ENCODE measurements at places on chromosomes 4 and X. TPM values are rescaled to one million over a fixed set of nuclear protein-coding genes. Genes with fewer than 3 reads are reported as not detected.

DNA sequence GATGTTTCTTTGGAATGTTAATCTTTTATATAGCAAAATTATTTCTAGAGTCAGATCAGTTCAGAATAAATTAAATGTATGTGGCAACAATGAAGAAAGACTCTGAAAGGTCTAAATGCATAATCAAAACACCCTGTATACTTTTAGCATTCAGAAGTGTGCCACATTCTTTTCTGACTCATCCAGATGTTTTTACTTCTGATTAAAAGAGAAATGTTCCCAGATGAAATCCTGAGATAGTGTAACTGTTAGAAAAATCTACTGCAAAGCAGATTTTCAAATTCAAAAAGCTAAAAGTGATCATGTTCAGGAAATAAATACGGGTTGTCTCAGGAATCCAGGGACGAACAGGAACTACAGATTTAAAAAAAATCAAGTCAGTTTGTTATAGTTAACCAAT is 241.4 kb downstream of the GRIA3 start:
- DNase-seq = no peak

DNA sequence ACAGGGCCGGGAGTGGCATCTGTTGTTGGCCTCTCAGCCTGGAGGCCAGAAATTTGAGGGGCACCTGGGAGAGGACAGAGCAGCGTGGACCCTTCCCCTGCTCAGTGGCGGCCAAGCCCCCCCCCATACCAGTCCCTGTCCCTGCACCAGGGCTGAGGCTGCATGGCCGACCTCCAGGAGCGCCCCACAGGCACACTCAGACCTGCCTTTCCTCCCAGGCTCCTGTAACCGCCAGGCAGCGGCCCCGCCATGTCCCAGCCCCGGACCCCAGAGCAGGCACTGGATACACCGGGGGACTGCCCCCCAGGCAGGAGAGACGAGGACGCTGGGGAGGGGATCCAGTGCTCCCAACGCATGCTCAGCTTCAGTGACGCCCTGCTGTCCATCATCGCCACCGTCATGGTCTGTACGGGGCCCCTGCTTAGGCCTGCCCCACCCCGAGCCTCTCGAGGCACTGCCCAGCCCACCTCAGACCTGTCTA is 15.3 kb downstream of the TMEM175 start:
- DNase-seq = no peak

DNA sequence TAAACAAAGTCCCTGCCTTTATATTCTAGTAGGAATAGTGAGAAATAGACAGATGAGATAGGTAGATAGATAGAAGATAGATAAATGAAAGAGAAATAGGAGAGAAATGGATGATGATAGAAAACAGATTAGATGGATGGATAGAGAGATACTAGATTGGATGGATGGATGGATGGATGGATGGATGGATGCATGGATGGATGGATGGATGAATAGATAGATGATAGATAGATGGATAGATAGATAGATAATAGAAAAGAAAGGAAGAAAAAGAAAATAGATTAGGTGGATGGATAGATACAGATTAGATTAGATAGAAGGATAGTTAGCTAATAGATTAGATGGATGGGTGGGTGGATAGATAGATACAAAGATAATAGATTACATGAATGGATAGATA is 33.2 kb upstream of the WDR17 start:
- no peak for DNase-seq

DNA sequence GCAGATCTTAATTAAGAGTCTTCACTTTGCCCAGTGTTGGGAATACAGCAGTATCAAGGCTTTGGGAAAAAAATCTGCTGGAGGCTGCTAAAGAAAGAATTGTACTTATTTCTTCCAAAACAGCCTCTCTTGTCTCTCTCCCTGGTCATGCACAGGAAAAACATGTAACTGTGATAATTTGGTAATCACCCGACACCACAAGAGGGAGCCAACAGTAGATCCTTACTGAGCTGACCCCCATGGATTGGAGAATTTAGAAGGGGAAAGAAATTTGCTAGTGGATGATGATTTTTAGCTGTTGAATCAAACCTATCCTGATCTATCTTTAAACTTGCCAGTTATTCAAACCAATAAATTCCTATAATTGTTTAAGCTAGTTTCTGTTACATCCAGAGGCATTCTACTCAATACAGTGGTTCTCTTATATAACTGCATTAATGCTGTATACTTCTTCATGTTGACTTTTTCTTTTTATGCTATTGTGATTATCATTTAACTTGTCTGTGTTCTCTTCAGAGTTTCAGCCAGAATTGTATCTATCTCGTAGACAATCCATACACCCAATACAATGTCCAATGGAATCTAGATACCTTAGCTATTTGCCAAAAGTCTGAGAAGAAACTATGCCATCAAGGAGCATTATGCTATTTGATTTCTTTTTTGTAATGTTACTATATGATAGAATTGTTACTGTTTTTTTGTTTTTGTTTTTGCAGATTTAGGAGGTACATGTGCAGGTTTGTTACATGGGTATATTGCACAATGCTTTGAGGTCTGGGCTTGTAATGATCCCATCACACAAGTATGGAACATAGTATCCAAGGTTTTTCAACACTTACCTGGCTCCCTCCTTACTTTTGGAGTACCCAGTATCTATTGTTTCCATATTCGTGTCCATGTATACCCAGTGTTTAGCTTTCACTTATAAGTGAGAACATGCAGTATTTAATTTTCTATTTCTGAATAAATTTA is 31.3 kb upstream of the ARHGEF38 start:
- DNase-seq = peak; percentile 69

- no peak for DNase-seq
Observed at GRCh38 chr4:113587640-113588275, 173.8 kb downstream of the CAMK2D start.

- peak; percentile 4 for DNase-seq
Observed at GRCh38 chrX:131588995-131589394, 45.1 kb downstream of the OR13H1 start.

DNA sequence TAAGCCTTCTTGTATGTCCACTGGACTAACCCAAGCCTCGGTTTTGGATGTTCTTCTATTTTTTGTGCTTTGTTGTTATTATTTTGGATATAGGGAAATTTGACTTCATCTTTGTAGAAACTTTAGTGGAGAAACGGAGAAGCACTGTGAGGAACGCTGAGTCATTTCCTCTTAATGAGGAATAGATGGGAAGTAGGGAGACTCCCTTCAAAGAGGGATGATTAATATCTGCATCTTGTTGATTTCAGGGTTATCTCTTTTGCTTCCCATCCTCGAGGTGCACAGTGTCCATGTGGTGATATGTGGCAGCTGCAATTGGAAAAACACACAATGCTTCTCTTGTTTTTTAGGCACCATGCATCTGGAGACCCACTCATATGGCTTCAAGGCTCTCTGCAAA is 1147.9 kb downstream of the NLGN4X start:
- no peak for DNase-seq

TEC gene
- 5.5 TPM for polyA plus RNA-seq

ANOS1 gene
- 10.3 TPM for polyA plus RNA-seq

KCND1 gene
- 3.1 TPM for polyA plus RNA-seq

HEPH gene
- 53.6 TPM for polyA plus RNA-seq

SHROOM3 gene
- 28.6 TPM for polyA plus RNA-seq

Measured in left kidney (tissue), 8 donors.